Renal pelvis (tissue), 12 donors: ENCODE measurements at places on chromosomes 5 and 9. TPM values are rescaled to one million over a fixed set of nuclear protein-coding genes. Genes with fewer than 3 reads are reported as not detected.
A peak's percentile ranks its signal among the peaks of the same experiment; 100 is the strongest.

GRCh38 chr9:77659926-77660325 is 11.8 kb upstream of the GNA14 start:
- DNase-seq: no peak

Gene PCDHA10
- 0.59 TPM for polyA plus RNA-seq

- no peak for DNase-seq
Observed at GRCh38 chr9:94210616-94211603, 48.2 kb upstream of the ZNF169 start.

GRCh38 chr9:99445920-99446319 is 223.8 kb downstream of the SEC61B start:
- no peak for DNase-seq

Gene TRAF1
- 4.9 TPM for polyA plus RNA-seq

DNA sequence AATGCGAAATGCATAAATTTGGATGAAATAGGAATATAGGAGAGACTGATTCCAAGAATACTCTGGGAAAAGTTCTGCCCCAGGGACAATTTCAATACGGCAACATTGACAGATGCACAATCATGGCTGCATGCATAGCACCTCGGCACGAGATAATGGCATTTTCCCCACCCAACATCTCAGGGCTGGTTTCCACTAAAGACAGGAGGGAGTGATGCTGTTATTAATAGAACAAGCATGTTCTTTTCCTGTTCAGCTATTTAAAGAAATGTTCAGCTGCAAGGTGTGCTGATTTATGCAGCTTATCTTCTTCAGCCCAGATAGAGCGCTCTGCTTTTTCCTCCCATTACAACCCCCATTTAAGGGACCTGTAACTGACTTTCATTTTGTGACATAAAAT is 740.2 kb downstream of the TLR4 start:
- DNase-seq: no peak

DNA sequence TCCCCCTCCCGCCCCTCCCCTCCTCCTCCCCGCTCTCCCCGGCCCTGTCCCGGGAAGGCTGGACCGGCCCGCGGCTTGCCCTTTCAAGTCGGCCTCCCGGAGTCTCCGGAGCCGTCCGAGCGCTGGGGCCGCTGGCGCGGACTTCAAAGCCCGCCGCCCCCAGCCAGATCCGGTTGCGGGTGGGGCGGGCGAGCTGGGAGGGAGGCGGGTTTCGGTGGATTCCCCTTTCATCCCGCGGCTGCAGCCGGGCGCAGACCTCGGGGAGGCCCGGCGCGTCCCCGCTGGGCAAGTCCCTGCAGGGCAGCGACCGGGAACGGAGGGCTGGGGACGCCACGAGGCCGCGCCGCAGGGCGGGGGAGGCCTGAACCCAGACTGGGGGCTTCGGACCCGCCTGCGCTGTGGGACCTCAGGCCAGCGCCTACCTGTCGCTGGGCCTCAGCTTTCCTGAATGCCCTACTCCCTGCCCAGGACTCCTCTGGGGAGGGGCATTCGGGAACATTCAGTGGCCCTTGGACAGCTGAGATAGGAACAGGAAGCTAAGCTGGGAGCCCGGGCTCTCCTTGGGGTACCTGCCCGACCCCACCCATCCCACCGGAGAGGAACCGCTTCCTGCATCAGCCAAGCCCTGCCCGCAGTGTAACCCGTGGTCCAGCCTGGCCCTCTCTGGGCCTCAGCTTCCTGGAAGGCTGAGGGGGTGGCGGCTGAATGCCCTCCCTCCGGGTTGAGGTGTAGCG is 23.4 kb downstream of the C9orf50 start:
- peak; percentile 83 for DNase-seq

Gene PCA3
- polyA plus RNA-seq: 2.2 TPM
